Stimulated activated CD8-positive, alpha-beta memory T cell treated with anti-CD3 and anti-CD28 coated beads, Interleukin-2, amount 100 ng/mL, for 1 hour (primary cell): ENCODE measurements at places on chromosomes 6 and 20.

DNA sequence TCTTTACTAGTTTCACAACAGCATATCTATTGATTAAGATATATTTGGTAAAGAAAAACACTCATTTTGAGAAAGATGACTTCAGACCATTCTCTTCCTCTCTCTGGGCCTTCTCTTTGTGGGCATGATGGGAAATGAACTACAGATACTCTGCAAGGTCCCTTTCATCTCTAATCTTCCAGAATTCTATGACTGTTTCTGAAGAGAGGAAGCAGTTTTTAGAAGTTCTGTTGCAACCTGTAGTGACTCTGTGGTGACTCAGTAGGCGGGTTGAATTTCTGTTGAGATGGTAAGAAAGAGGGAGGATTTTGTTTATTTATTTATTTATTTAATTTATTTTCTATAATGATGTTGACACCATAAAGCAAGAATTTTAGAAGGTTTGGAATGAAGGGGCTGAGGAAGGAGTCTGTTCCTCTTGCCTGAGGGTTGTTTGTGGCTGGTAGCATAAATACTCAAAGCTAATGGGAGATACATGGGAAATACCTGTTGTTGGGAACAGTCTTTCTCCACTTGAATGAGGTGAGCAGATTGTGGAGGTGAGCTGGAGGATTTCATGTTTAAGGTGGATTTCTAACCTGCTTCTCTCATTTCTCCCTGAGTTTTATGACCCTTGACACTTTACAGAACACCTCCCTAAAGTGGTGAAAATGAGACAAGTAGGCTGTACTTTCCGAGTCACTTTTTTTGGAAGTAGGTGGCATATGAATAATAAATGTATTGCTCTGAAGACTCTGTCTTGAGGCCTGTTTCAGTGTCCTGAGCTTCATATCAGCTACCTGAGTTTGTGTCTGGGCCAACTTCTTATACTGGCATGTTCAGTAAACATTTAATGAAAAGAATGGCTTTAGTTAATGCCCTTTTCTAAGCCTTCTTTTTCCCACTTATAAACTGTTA is 15.0 kb downstream of the ACSS2 start:
- no peak for DNase-seq

GRCh38 chr6:11387707-11388430 is 149.7 kb upstream of the TMEM170B start:
- no peak for DNase-seq

GRCh38 chr20:60817891-60818290 is 434.2 kb upstream of the CDH4 start:
- DNase-seq, result no peak

GRCh38 chr6:148617530-148617929 is 129.3 kb upstream of the UST start:
- DNase-seq, result no peak

DNA sequence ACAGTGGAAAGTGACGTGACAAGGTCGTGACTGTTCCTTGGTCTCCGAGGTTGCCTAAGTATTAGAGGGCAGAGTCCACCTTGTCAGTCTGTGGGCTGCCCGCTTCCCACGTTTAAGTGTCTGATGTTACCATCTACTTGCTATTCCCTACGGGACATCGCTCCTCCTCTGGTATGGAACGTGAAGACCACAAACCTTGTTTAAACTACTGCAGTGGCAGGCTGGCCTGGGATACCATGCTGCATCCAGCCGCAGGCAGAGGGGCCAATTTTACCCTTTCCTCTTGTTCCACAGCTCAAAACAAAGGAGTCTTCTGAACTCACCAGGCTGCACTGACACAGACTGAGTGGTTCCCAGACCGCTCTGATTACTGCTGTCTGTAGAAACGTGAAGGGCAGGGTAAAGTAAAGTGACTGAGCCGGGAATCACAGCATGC is 275.9 kb downstream of the FOXC1 start:
- DNase-seq, result no peak

DNA sequence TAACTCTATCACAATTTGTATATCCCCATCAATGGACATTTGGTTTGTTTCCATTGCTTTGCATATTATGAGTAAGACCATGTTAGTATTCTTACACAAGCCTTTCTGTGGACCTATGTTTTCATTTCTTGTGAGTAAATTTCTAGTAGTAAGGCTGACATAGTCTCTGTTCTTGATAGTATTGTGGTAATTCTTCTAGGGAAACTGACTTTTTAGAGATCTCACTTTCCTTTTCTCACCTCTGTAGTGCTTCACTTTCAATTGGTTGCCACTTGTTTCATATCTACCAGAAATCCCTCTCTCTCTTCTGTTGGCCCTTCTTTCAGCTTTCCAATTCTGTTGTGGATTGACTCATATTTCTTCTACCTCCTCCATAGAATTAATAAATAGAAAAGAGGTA is 8.5 kb downstream of the ISM1 start:
- DNase-seq, result no peak

GRCh38 chr6:32932132-32932868 is 8.5 kb downstream of the HLA-DMB start:
- DNase-seq, result no peak

- DNase-seq, result no peak
These were observed 182.4 kb downstream of the DLL1 start for GRCh38 chr6:170108456-170108855.

DNA sequence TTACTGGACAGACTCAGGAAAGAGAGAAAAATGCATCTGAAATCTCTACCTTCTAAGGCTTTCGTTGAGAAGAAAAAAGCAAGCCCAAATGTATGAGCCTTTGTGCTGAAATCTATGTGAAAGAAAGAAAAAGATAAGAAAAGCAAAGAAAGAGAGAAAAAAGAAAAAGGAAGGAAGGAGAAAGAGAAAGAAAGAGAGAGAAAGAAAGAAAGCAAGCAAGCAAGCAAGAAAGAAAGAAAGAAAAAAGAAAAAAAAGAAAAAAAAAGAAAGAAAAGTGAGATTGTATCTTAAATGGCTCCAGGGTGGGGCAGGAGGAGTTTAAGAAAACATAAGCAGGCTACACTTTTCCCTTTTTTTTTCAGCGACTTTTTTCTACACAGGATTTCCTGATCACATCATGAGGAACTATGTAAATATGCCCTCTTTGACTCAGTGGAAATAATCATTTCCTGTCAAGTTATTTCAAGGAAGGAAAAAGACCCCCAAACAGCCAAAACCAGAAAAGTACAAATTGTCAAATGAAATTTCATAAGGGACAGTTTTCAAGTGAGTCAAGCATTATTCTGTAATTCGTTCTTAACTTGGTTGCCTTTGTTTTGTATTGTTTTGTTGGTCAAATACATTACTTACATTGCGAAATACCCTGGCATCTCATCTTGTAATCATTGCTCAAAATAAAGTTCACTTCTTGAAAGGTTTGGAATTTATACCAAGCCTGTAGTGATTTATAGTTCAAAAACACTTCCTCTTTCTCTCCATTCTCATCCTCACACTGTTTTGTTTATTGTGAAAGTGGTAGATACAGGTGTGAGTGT is 79.5 kb upstream of the RNF217 start:
- DNase-seq, result no peak
